ENCODE measurements at places on chromosomes 11 and 22. TPM values are rescaled to one million over a fixed set of nuclear protein-coding genes. Genes with fewer than 3 reads are reported as not detected.

CDON gene
- 2.9 TPM for total RNA-seq

OR52B2 gene
- total RNA-seq = not detected

OR6T1 gene
- total RNA-seq = not detected

RAB3IL1 gene
- total RNA-seq = 1.9 TPM

PLEKHB1 gene
- total RNA-seq = not detected

SLC43A1 gene
- total RNA-seq = 1.2 TPM

DENND5A gene
- total RNA-seq = 23.4 TPM

PNPLA3 gene
- 3.0 TPM for total RNA-seq

ASCL2 gene
- total RNA-seq = 1.7 TPM

ISX gene
- total RNA-seq = not detected

PLEKHA7 gene
- total RNA-seq = 2.3 TPM

MMP20 gene
- total RNA-seq = not detected

TPBGL gene
- total RNA-seq = not detected

CASP5 gene
- total RNA-seq = 1.1 TPM

CSRP3 gene
- total RNA-seq = not detected

LAYN gene
- 10.4 TPM for total RNA-seq

KCNJ5 gene
- 7.5 TPM for total RNA-seq

TEX12 gene
- not detected for total RNA-seq

OR51F1 gene
- not detected for total RNA-seq

FAM181B gene
- total RNA-seq = 3.2 TPM

OR51B5 gene
- not detected for total RNA-seq

PIK3IP1 gene
- 12.6 TPM for total RNA-seq

ARHGEF17 gene
- total RNA-seq = 7.0 TPM

EHF gene
- total RNA-seq = 296 TPM

ADORA2A gene
- 1.1 TPM for total RNA-seq

PKDREJ gene
- total RNA-seq = not detected

KCNJ4 gene
- not detected for total RNA-seq

SMC1B gene
- total RNA-seq = not detected

CLCF1 gene
- 8.9 TPM for total RNA-seq

PDGFB gene
- 21.2 TPM for total RNA-seq

SLC1A2 gene
- 0.24 TPM for total RNA-seq

LIF gene
- 0.21 TPM for total RNA-seq

MN1 gene
- 2.9 TPM for total RNA-seq

SCUBE2 gene
- total RNA-seq = not detected

INS gene
- total RNA-seq = not detected

TMEM191C gene
- total RNA-seq = not detected

MPPED2 gene
- not detected for total RNA-seq

SERPIND1 gene
- total RNA-seq = not detected

FGF19 gene
- not detected for total RNA-seq

MUC5AC gene
- not detected for total RNA-seq

OR51D1 gene
- total RNA-seq = not detected

VPREB3 gene
- not detected for total RNA-seq

PPARA gene
- total RNA-seq = 8.9 TPM

IZUMO1R gene
- total RNA-seq = not detected

AMOTL1 gene
- 64.3 TPM for total RNA-seq

DCHS1 gene
- 0.21 TPM for total RNA-seq

KCTD14 gene
- 6.0 TPM for total RNA-seq

CALCA gene
- total RNA-seq = not detected

C22orf42 gene
- not detected for total RNA-seq

CNIH2 gene
- not detected for total RNA-seq

MIF gene
- 403 TPM for total RNA-seq

Data from tracheal epithelial cell (primary cell).